ENCODE measurements at places on chromosomes 11 and 22.

GRCh38 chr11:116414357-116414880 lies 358.4 kb downstream of the BUD13 start:
- no peak for DNase-seq

DNA sequence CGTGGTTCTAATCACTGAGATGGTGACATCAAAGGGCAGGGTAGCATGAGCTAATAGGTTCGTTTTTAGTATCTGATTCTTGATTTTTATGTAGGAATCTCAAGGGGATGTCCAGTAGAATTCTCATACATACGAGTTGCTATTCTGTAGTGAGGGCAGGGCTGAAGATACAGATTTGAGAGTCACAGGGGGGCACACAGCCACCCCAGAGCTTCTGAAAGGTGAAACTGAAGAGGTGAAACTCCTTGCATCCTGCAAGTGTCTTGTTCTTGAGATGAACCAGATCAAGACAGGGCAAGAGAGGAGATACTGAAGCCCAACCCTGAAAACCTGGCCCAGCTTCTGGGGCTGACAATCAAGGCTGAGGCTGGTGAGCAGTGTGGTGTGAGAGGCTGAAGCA lies 35.6 kb upstream of the TMEM123 start:
- no peak for DNase-seq

GRCh38 chr22:45537734-45538181 lies 35.1 kb downstream of the FBLN1 start:
- DNase-seq, result peak; percentile 84

DNA sequence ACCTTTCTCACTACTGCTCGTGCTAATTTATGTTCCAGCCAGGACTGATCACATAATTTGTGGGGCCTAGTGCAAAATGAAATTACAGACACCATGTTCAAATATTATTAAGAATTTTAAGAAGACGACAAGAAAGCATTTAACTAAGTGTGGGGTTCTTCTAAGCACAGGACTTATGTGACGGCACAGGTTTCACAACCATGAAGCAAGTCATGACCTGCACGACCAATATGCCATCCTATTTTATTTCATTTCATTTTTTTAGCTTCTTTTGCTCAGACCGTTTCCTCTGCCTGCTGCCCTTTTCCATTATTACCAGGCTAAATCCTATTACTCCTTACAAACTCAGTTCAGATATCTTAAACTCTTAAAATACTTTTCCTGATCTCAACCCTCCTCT lies 462.5 kb downstream of the AASDHPPT start:
- DNase-seq, result no peak

- no peak for DNase-seq
These were observed 52.0 kb upstream of the ELF5 start for GRCh38 chr11:34565417-34566207.

- no peak for DNase-seq
These were observed 96.9 kb downstream of the SBF2 start for GRCh38 chr11:10197091-10197490.

GRCh38 chr11:35214792-35215193 lies 75.8 kb downstream of the CD44 start:
- DNase-seq, result no peak

- no peak for DNase-seq
These were observed 40.5 kb upstream of the BIRC3 start for GRCh38 chr11:102276783-102277182.

GRCh38 chr11:118200901-118201680 lies 23.7 kb downstream of the JAML start:
- no peak for DNase-seq

- no peak for DNase-seq
These were observed 36.1 kb upstream of the ADSL start for GRCh38 chr22:40310081-40310767.

DNA sequence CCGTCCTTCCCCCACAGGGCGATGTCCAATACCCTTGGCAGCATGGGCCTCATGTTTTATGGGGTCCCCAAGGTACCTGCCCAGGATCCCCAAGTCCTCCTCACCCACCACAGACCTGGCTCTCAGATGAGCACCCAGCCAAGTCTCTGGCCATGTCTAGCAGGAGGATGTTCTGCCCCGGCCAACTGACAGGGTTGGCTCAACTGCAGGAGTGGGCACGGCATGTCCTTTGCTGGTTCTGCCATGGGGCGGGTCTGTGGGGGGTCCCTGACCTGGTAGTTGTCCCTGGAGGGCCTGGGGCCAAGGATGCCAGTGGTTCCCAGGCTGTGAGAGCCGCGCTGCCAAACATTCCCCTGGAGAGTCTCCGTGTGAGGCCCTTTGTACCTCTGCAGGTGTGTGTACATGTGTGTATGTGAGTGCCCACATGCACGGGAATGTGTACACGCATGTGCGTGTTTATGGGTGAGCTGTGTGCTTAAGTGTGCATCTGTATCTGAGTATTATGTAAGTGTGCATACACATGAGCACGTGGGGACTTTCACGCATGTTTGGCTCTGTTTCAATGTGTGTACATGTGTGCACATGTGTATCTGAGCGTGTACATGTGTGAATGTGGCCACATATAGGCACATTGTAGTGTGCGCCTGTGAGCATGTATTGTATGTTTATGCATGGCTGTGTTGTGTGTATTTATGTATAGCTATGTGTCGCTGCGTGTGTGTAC lies 85.5 kb downstream of the KCNQ1 start:
- DNase-seq, result no peak

DNA sequence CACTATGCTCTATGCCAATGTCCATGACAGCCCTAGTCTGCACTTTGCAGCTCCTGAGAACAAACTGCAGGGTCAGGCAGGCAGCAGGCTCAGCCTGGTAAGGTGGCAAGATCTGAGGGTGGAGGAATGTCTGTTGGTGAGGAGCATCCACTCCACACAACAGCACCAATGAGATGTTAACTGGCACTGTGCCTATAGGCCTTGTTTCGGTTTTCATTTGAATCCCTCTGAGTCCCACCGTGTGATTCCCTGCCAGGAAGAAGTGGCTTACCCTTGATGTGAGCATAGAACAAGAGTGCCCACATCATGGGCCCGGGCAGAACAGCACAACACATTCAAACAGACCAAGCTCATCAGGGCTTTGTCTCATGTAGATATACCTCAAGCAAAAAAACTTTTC lies 44.1 kb upstream of the CHRM4 start:
- DNase-seq, result no peak

DNA sequence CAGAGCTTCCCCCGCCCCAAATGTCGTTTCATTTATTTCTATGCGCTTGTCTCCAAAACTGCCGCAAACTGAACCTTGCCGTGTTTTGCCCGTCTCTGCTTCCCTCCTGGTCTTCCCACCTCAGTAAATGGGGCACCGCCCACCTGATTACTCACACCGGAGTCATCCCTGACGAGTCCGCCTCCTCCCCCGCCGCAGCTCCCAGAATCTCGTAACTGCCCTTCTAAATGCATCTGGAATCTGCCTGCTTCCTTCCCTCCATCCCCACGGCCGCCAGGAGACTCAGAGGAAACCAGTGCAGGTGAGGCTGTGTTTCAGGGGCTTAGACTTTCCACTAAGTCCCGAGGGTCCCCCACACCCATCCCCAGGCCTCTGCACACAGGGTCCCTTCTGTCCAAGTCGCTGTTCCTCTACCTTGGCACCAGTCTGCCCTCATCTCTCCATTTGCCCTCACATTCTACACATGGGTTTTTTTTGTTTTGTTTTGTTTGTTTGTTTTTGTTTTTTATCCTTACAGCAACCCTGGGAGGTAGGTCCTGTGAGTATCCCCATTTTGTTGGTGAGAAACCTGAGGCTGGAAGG lies 62.6 kb upstream of the PHF21B start:
- DNase-seq, result no peak

DNA sequence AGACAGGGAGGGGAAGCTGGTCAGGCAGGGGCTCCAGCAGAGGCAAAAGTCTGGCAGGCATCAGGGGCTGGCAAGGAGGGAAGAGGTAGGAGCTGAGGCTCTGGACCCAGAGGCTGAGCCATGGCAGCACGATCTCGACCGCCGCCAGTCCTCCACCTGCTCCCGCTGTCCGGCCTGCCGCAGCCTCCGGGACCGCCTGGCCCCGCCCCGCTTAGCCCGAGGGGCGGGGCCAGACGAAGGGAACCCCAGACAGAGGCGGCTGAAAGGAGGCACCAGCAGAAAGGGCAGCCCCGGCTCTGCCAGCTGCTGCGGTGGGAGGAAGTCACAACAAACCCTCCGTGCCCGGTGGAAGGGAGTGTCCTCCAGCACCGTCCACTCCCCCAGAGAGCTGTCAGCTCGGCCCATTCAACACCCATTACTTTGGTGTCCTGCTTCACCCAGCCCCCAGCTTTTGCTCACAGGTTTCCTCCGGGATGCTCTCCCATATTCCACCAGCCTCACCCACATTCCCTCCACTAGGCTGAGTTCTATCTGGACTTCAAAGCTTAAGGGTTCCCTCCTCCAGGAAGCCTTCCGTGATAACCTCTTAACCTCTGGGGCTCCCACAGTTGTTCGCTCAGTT lies at the start of gene MFNG:
MFNG (minus strand) TSS at position 161 of the 622 bp plus-strand sequence. CDS start 207 bp downstream, outside the sequence.
- no peak for DNase-seq

- DNase-seq, result no peak
These were observed 1.5 kb downstream of the OLFML1 start for GRCh38 chr11:7486781-7487140.

DNA sequence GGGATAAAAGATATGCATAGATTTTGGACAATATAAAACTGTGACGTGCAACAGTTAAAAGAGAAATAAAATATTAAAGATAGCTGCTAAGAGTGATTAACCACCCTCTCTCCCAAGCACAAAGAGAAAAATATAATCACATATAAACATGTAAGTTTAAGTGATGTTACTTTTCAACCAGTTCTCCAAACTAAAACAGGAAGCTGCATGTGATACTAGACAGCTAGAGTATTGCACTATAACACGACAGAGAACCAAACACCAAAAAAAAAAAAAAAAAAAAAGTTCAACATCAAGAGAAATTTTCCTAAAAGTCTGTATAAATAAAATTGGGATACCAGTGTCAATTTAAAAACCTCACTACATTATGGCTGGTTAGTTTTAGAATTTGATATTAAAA lies 79.1 kb downstream of the PICALM start:
- no peak for DNase-seq

GRCh38 chr11:119473901-119474681 lies 51.1 kb upstream of the THY1 start:
- DNase-seq, result no peak

DNA sequence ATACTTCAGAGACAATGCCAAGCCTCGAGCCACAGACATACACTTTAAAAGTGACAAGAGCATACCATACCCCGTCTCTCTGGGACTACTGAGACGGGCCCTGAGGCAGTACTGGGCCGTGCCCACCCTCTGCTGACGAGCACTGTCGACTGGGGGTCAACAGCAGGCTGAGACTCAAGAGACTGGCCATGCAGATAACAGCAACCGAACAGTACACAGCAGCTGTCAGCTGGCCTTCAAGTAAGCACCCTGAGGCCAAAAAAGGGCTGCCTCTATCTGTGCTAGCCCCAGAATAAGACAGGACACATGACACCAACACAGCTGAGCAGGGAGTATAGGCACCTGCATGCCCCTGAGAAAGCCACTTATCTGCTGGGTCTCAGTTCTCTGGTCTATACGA lies 18.9 kb upstream of the TMEM121B start:
- no peak for DNase-seq

DNA sequence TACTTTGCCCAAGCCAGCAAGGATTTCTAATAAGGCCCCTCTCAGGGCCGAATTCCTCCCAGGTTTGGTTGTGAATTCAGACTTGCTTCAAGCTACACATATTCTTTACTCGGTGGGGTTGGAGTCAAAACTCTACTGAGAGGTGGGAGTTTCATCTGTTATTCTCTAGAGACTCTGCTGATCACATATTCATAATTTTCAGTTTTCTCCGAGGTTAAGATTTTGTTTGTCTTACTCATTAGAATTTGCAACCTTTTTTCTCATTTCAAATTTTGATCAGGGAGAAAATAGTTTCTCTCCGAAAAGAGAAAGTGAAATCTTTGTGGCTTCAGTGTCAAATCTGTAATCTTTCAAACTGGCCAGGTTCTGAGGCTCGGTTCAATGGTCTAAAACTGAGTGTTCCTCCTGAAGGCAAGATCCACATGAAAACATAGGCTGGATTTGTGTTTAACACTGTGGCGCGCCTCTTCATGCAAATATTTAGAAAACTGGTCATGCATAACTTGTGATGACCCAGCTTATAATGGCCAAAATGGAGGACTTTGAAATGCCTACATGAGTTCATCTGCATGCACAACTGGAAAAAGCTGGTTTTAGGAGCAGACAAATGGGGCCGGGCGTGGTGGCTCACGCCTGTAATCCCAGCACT lies 21.5 kb upstream of the GSTP1 start:
- no peak for DNase-seq

DNA sequence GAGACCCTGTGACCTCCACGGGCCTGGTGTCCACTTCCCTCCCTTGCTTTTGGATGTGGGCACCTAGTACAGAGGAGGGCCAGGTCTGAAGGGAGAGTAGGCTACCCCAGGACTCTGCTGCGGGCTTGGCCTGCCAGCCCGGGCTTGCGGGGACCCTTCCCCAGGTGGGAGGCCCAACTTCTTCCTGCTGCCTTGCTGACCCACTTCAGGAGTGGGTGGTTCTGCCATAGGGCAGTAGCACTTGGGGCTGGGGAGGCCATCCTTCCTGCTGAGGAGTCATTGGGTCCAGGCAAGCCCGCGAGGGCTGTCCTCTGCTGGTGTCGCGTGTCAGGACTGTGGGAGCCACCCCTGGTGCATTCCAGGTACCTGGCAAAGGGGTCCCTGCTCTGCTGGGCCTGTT lies 1250.0 kb downstream of the BRD1 start:
- DNase-seq, result no peak

- DNase-seq, result no peak
These were observed 971.8 kb upstream of the TENM4 start for GRCh38 chr11:80412604-80413003.

DNA sequence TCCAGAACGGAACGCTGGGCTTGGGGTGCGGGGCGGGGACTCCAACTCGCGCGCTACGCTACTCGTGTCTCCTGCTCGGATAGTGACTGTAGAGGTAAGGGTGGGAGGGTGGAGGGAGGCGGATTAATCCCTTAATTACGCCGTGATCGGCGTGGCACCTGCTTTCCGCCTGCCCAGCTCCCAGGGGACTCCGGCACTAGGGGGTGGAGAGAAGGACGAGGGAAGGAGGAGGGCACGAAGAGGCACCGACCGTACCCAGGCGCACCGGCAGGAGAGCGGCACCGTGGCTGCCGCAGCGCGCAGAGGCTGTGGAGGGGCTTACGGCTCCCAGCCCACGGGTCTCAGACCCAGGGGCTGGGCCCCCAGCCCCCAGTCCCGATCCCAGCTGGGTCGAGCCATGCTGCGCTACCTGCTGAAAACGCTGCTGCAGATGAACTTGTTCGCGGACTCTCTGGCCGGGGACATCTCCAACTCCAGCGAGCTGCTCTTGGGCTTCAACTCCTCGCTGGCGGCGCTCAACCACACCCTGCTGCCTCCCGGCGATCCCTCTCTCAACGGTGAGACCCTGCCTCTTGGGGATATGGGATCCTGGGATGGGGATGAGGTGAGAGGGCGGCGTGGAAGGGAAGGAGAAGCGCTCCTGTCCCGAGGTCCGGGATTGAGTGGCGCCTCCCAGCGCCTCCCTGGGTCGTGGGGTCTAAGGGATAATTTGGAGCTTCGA lies at the start of gene ROBO3:
ROBO3 (plus strand) TSS at position 252 of the 721 bp plus-strand sequence; CDS start at position 398, 146 bp downstream.
- DNase-seq, result no peak
